ENCODE measurements at places on chromosomes 11 and 22.

DNA sequence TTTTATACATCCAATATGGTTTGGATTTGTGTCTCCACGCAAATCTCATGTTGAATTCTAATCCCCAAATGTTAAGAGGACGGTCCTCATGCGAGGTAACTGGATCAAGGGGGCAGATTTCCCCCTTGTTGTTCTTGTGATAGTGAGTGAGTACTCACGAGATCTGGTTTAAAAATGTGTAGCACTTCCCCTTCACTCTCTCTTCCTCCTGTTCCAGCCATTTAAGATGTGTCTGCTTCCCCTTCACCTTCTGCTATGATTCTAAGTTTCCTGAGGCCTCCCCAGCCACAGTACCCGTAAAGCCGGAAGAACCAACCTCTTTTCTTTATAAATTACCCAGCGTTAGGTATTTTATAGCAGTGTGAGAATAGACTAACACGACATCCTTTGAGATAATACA lies 98.6 kb downstream of the TTC28 start:
- no peak for DNase-seq

GRCh38 chr11:61054927-61055562 lies 47.2 kb upstream of the CD5 start:
- no peak for DNase-seq

GRCh38 chr22:20131859-20132685 lies 468 bp downstream of the ZDHHC8 start:
- DNase-seq, result no peak

GRCh38 chr11:18010121-18010670 lies 2.7 kb downstream of the SERGEF start:
- no peak for DNase-seq
